ENCODE measurements at places on chromosomes 1 and 21. TPM values are rescaled to one million over a fixed set of nuclear protein-coding genes. Genes with fewer than 3 reads are reported as not detected.

Gene RRP1
- total RNA-seq = 22.4 TPM

Gene ACAP3
- 72.3 TPM for total RNA-seq

Gene MARK1
- total RNA-seq = not detected

Gene GSTM5
- not detected for total RNA-seq

Gene LDLRAD1
- total RNA-seq = not detected

Gene MRPL9
- total RNA-seq = 97.9 TPM

Gene PRDM16
- total RNA-seq = 0.20 TPM

Gene TRABD2B
- not detected for total RNA-seq

Gene ATP1A4
- total RNA-seq = 0.33 TPM

Gene TMEM52
- not detected for total RNA-seq

DNA sequence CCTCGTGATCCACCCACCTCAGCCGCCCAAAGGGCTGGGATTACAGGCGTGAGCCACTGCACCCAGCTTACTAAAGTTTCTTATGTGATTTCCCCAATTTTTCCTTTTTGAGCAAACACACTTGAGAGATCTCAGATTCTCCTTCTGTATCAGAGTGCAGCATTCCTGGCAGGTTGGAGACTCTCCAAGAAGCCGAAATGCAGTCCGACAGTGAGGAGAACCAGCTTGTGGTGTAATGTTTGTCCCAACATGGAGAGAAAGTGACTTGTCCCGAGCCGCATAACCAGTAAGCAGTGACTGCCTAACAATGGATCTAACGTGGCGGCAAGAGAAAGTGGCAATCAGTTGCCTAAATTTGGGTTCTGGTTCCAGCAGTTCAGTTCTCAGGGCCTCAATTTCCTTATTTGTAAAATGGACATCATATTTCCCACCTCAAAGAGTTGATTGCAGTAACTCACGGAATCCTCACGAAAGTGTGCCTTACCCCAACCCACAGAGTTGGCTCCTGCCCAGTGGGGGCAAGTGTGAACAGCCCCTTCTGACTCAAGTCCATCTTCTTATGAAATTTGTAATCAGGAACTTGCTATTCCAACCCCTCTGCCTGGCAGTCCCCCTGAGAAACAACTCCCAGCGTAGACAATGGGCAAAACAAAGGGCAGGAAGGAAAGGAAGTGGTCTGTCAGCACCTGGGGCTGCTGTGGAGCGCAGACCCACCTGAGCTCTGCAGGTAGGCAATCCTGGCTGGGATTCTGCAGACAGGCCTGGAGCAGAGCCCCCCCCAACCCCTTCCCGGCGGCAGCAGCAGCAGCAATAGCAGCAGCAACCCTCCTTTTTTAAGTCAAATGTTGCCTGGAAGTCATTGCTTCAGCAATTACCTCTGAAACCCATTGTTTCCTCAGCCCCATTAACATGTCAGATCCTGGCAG is 223.6 kb upstream of the POU3F1 start:
- no peak for DNase-seq

- DNase-seq = no peak
These were observed 91.9 kb upstream of the IGSF21 start for GRCh38 chr1:18015719-18016118.

DNA sequence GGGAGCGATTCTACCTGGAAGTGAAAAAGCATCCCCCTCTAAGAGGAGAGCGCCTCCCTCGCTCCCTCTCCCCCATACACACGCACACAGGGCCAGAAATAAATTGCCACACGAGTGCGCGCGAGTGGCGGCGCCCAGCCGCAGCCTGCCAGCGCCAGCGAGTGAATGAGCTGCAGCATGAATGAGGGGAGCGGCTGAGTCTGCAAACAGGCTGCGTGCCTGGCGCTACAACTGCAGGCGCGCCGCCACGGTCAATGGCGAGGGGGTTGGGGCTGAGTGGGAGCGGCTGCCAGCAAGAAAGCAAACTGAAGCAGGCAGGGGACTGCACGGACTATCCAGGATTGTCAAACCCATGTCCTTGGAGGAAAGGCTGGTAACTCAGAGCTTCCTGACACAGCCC is 2.2 kb downstream of the CAMK1G start:
- DNase-seq = no peak

GRCh38 chr1:38336301-38336923 is 289.8 kb upstream of the POU3F1 start:
- DNase-seq = no peak

GRCh38 chr1:211328866-211329475 is 2.3 kb downstream of the TRAF5 start:
- DNase-seq = no peak

GRCh38 chr1:6582370-6582769 is 2.6 kb downstream of the ZBTB48 start:
- no peak for DNase-seq

GRCh38 chr1:184567637-184568036 is 180.8 kb downstream of the C1orf21 start:
- no peak for DNase-seq

DNA sequence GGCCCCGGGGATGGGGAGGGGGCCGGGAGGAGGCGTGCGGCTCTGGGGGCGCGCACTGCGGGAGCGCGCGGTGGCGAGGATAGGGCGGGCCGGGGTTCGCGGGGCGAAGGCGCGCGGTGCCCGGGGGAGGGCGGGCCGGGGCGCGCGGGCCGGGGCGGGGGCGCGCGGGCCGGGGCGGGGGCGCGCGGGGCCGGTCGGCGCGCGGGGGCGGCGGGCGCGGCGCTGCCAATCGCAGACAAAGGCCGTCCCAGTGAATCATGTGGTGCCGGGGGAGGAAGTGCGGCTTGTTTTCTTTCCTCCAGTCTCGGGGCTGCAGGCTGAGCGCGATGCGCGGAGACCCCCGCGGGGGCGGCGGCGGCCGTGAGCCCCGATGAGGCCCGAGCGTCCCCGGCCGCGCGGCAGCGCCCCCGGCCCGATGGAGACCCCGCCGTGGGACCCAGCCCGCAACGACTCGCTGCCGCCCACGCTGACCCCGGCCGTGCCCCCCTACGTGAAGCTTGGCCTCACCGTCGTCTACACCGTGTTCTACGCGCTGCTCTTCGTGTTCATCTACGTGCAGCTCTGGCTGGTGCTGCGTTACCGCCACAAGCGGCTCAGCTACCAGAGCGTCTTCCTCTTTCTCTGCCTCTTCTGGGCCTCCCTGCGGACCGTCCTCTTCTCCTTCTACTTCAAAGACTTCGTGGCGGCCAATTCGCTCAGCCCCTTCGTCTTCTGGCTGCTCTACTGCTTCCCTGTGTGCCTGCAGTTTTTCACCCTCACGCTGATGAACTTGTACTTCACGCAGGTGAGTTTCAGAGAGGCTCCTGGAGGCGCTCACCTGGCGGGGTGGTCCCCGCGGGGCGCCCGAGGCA is at the start of gene GPR137B:
Gene GPR137B (plus strand): TSS at position 287 of the 851 bp plus-strand sequence. CDS start 84 bp downstream, at position 371.
- peak; percentile 67 for DNase-seq

DNA sequence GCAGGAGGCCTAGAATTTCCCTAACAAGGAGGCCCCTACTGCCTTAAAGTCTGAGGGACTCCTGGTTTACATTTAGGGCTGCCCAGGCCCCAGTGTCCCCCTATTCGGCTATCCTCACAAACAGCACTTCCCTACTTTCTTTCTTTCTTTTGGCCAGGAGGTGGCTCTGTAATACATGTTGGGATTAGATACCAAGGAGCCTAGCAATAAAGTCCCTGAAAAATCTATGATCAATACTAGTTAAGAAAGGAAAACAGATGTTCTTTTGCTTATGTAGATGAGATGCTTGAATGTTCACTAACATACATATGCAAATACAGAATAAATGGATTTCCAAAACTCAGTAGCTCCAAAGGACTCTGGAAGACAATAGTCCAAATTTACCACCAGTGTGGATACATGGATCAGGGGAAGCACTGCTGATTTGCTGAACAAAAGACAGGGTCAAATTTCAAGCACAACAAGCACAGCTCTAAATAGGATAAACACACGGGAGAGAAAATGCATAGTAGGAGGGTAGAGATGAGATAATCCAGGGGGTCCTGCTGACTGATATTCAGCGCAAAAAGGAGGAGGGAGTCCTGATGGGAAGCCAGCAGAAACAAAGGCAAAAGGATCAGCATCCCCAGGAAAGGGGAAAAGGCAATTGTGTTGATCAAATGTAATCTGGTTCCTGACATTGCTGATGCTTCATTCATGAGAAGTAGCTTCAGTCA is 240.0 kb downstream of the NUF2 start:
- no peak for DNase-seq

- no peak for DNase-seq
These were observed 41.5 kb downstream of the LHX4 start for GRCh38 chr1:180271272-180272255.

DNA sequence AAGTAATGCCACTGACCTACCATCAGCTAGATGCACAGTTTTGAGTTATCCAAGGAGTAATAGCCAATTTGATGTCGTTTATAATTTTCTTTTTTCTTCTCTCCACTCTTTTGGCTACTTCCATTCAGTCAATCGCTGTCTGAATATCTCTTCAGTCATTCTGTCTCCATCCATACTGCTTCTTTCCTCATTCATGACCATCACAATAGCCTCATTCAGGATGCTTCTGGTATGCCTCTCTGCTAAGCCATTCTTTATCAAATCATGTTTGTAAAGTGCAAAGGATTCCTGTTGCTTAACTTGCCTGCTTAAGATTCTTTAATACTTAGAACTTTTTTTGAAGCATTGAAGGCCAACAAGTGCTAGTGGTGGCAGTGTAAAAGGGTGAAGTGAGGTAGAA is 20.2 kb downstream of the TYW3 start:
- no peak for DNase-seq

- DNase-seq = no peak
These were observed 84.7 kb downstream of the PHTF1 start for GRCh38 chr1:113674591-113674990.

- no peak for DNase-seq
These were observed 38.8 kb upstream of the RASAL2 start for GRCh38 chr1:178055093-178055492.

- DNase-seq = no peak
These were observed 1.6 kb downstream of the DNMT3L start for GRCh38 chr21:44260066-44260465.

DNA sequence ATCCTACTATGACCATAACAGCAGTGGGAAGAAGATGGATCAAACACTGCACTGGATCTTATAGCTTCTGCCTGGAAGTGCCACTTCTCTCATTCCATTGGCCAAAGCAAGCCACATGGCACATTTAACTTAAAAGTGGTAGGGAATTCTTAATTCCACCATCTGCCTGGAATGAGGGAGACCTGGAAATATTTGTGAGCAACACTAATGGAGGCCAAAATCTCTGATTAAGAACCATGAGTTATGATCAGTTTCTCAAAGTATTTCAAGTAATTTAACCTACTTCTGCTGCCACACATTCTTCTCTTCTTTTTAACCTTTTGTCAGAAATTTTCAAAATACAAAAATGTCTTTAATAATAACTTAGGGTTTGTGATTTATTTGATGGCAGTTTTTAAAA is 154.0 kb upstream of the C1orf87 start:
- DNase-seq = no peak

DNA sequence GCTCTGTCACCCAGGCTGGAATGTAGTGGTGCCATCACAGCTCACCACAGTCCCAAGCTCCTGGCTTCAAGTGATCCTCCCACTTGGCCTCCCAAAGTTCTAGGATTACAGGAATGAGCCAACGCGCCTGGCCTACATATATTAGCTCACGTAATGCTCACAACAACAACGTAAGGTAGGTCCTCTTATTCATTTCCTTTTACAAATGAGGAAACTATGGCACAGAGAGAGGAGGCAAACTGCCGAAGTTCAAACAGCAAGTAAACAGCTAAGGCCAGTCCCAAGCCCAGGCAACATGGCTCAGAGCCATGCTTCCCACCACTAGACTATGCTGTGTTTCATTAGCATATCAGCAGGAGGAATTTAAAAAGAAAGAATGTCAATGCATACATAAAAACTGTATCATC is 284.4 kb downstream of the VAV3 start:
- DNase-seq = no peak

- no peak for DNase-seq
These were observed 6.6 kb upstream of the ZNF669 start for GRCh38 chr1:247110627-247111258.

DNA sequence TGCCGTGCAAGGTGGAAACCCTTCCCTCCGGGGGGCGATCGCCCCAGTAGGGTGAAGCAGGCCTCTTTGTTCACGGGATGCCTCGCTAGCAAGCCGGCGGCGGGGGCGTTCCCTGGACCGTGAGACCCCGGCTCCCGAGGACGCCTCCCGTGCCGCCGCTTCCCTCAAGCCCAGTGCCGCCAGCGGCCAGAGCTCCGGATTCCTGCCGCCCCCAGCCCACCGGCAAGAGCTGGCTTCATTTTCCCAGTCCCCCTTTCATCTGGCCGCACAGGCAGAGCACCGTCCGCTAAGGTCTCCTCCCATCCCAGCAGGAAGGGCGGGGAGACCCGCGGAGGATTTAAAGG is 16.3 kb downstream of the IER5 start:
- peak; percentile 55 for DNase-seq

DNA sequence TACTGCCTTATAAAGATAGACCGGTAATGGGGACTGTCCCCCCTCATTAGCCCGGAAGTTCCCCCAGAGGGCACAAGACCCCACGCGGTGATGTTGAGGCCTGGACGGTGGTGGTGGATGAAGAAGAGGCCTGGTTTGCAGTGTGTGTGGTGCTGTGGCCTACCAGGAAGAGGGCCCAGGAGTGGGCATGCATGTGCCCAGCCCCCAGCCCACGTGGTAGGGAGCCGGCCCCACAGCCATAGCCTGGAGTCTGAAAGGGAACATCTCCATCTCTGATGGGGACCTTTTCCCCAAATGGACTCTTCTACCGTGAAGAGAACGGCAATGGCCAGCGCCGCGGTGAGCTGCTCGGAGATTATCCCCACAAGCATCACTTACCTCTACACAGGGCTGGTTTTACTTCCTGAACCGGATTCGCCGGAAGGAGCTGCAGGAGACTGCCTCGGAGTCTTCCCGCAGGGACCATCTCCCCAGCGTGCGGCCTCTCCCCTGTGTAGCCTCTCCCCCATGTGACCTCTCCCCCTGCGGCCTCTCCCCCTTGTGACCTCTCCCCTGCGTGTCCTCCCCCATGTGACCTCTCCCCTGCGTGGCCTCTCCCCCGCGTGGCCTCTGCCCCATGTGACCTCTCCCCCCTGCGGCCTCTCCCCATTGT is 20.6 kb downstream of the RRP1 start:
- DNase-seq = no peak

GRCh38 chr1:153635872-153636271 is 2.0 kb downstream of the CHTOP start:
- DNase-seq = no peak

DNA sequence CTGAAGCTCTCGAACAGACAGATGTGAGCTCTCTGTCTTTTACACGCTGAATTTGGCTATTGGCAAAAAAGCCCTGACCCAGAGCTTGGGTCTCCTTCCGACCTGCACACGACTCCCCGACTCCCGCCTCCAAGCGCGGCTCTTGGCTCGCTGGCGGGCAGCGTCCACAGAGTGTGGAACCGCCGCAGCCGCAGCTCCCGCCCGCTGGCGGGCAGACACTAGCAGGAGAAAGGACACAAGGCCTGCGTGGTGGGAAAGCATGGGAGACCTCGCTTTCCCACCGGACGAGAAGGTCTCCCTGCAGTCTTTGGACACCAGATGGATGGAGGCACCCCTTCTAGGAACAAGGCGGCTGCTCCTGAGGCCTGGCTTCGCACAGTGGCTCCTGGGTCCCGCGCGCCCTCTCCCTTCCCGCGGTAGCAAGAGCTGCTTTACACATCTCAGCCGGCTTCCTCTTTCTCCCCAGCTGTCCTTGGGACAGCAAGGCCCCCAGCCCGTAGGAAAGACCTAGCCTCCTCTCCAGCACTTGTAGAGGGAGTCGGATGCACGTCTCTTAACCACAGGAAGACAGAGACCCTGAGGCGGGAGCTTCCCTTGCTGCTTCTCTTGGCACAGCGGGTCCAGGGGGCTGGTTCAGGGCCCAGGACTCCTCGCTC is 92.1 kb downstream of the PRKAB2 start:
- DNase-seq = no peak

Data from activated CD4-positive, alpha-beta memory T cell treated with anti-CD3 and anti-CD28 coated beads, Interleukin-2, amount 10 ng/mL, durations not matched to agents 7 days and 5 days (primary cell).